ENCODE measurements at places on chromosomes 13 and 19. TPM values are rescaled to one million over a fixed set of nuclear protein-coding genes. Genes with fewer than 3 reads are reported as not detected.
A peak's percentile ranks its signal among the peaks of the same experiment; 100 is the strongest.

The FBXO27 gene
- total RNA-seq, result 2.3 TPM

The KRI1 gene
- total RNA-seq, result 50.0 TPM

The ZNF223 gene
- total RNA-seq, result 2.2 TPM

The TEX29 gene
- 0.67 TPM for total RNA-seq

The ERICH6B gene
- not detected for total RNA-seq

The ELF1 gene
- total RNA-seq, result 88.2 TPM

The AMER2 gene
- total RNA-seq, result not detected

The TMEM221 gene
- not detected for total RNA-seq

The FKRP gene
- total RNA-seq, result 7.7 TPM

The TMEM38A gene
- 1.2 TPM for total RNA-seq

GRCh38 chr13:27106144-27106543 is 65.5 kb downstream of the USP12 start:
- no peak for DNase-seq

GRCh38 chr19:38303517-38304351 is at the start of gene C19orf33:
Gene C19orf33 (plus strand): TSS chr19:38304251. CDS start chr19:38304262, 11 bp downstream.
- DNase-seq, result no peak

GRCh38 chr13:48891586-48891985 is 84.1 kb upstream of the FNDC3A start:
- no peak for DNase-seq

- no peak for DNase-seq
Observed at GRCh38 chr13:80668452-80668851, 327.5 kb upstream of the SPRY2 start.

- DNase-seq, result no peak
Observed at GRCh38 chr13:20779405-20779804, 5.6 kb upstream of the EEF1AKMT1 start.

DNA sequence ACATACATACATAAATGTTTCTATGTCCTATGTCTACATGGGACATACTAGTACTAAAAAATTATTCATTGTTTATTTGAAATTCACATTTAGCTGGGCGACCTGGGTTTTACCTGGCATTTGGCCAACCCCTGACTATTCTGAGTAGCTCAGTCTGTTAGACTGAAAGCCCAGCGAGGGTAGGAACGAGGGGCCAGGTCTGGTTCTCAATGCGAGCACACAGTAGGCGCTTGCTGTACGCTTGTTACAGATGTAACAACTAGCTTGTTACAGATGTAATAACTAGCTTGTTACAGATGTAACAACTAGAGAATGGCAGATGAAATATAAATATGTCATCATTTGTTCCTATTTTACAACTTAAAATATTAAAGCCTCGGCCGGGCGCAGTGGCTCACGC is 920 bp upstream of the ANO8 start:
- no peak for DNase-seq

DNA sequence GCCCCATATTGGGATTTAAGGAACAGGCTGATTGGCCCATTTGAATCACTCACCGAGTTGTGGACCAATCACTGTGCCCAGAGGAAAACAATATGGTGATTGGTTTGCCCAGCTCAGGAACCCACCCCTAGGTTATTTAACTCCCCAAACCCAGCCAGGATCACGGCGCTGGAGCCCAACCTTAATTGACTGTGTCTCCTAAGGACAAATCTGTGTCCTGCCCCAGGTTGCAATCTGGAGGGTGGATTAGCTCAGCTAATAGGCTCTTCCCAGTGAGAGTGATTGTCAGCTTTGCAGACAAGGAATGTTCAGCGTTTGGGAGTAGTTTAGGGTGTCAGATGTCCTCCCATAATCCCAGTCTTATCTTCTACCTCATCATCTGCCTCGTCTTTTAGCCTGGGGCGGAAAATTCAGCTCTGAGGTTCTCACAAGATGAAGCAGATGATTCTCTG is 3.5 kb upstream of the ZNF358 start:
- no peak for DNase-seq

- DNase-seq, result no peak
Observed at GRCh38 chr13:104414771-104415170, 1348.6 kb upstream of the SLC10A2 start.

- no peak for DNase-seq
Observed at GRCh38 chr19:14000691-14001375, 5.3 kb downstream of the RFX1 start.

DNA sequence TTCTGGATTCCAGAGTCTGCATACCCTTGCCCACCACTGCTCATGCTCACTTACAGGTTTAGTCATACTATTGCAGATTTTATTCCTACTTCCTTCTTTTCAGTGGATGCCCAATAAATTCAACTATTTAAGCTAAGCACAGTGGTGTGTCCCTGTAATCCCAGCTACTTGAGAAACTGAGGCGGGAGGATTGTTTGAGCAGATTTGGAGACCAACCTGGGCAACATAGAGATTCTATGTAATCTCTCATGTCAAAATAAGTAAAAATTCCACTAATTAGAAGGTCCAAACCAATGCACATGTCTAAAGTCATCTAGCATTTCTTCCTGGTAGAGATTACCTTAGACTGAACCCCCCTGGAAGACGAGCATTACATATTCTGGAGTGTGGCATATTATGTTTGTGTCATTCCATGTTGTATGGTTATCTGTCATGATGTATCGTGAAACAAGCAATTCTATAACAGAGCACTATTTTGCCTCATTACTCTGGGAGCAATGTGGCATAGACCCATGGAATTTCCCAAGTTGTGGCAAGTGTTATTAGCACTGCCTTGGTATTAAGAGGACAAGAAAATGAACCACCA is 8.3 kb downstream of the HMGB1 start:
- no peak for DNase-seq

GRCh38 chr19:53183146-53183764 is 9.9 kb downstream of the ZNF665 start:
- no peak for DNase-seq

DNA sequence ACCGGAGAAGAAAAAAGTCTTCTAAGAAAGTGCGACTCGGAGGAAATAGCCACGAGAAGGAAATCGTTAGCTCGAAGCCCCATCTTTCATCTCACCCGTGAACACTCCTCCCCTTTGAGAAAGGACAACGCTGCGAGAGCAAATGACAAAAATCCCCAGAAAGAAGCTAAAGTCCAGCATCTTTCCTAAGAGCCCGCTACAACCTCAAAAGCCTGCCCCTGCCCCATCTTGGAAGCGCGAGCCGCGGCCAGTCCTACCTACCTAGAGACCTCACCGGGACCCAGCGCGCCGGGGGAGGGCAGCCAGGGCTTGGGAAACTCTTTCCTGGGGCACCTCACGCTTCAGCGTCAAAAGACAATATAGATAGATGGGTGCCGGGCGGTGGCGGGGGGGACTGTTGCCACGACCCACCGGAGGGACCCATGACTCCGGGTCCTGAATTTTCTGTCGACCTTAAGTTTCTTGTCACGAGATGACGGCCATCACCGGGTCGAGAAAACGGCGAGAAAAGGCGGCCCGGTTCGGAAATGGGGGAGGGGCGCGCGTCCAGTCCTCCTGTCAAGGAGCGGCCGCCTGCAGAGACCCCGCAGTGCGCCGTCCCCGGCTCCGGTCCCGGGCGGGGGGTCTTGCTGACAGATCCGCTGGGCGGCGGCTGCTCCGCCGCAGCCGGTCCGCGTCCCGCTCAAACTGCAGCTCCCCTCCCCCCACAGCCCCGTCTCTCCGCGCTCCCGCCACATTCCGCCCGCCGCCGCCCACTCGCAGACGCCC is 65.9 kb downstream of the KCNRG start:
- DNase-seq, result peak; percentile 63

GRCh38 chr19:57034544-57034943 is 85.2 kb upstream of the USP29 start:
- DNase-seq, result no peak

- no peak for DNase-seq
Observed at GRCh38 chr19:30450100-30450499, 77.9 kb downstream of the ZNF536 start.

DNA sequence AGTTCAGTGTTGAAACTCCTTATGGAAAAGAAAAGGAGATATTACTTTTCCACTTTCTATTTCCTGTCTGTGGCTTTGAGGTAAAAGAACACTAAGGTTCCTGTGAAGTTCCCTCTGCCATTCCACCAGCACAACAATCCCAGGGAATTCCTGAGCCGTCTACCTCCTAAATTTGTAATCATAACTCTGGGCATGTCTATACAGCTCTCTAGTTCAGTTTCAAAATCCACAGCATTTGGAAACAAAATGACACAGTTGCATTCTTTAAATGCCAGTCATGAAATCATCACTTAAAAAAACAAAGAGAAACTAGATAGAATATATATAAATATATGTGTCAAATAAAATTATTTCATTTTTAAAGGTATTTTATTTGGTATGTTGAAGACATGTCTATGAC is 9.0 kb upstream of the THSD1 start:
- no peak for DNase-seq

DNA sequence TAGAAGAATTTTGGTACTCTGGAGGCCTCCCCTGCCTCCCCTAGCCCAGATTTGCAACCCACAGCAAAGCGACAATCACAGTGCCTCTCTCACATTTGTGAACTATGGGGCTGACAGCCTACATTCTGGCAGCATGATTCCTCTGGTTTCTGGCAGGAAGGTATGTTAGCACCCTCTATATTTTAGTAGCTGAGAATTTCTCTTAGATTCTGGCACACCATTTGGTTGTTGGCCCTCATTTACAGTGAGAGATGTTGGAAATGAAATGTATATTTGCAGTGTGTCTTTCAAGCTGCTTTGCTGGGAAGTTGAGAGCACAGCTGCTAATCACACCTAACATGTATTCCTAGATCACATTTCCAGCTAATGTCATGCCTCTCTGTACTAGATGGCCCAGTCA is 735.0 kb downstream of the FGF9 start:
- DNase-seq, result no peak

DNA sequence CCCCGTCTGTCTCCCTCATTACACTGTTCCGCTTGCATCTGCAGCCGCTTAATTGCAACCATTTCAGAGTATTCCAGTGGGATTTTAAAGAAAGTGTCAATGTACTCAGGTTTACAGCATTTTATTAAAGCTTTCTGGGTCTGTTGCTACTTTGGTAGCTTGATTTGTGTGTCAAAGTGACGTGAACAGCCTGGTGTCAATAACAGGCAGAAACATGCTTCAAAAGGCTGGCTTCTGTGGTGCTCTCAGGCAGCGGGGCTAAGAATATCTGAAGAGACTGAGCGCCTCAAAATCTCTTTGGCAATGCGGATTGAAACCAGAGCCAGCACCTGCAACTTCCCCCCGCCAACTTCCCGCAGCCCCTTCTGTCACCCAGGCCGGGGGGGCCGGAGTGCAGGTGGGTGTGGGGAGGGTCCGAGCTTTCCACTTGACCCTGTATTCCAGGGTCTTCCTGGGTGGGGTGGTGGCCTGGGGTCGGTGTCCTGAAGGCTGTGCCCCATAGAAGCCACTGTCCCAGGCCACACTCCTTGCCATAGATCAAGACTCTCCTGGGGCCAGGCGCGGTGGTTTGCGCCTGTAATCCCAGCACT is 81.2 kb downstream of the KDM4B start:
- DNase-seq, result no peak

GRCh38 chr13:66765559-66765958 is 464.6 kb downstream of the PCDH9 start:
- no peak for DNase-seq

- peak; percentile 93 for DNase-seq
Observed at GRCh38 chr19:45117167-45117594, 24.2 kb downstream of the PPP1R37 start.

DNA sequence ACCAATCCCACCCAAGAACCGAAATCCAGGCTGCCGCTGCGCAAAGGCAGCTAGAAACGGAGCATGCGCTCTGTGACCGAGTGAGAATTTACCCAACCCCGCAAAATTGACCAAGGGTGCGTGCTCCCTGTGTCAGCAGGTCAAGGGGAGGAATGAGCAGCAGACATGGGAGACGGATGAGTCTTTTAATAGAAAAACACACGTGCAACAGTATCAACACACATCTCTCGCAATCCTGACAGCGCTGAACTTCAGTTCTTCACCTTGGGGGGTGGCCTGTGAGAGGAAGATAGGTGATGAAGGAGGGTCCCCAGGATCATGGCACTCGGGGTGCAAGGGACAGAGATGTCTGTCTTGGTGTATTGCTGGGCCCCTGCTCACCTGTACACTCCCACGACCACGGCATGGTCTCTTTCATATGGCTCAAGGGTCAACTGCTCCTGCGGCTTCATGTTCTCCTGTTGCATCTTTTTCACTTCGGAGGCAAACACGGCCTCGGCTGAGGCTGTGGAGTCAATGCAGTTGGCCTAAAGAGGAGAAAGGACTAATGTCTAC is 402 bp upstream of the DYRK1B start:
- no peak for DNase-seq

DNA sequence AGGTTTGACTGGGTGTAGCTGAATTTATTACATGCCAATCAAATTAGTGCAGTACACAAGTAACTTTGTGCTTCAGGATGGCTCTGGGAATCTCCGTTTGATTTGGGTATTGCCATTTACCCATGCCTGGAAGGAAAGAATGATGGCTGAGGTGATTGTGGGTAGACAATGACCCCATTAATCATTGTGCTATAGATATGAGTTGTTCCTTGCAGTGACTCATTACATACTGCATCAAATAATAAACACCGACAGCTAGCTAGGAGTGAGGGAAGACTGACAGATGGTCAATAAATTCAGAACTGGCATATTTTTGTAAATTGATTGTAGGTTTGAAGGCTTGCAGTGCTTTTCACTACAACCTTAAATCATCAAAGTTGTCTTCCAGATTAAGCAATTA is 1069.5 kb downstream of the DIAPH3 start:
- DNase-seq, result no peak

- no peak for DNase-seq
Observed at GRCh38 chr13:29801102-29801501, 49.3 kb downstream of the UBL3 start.

DNA sequence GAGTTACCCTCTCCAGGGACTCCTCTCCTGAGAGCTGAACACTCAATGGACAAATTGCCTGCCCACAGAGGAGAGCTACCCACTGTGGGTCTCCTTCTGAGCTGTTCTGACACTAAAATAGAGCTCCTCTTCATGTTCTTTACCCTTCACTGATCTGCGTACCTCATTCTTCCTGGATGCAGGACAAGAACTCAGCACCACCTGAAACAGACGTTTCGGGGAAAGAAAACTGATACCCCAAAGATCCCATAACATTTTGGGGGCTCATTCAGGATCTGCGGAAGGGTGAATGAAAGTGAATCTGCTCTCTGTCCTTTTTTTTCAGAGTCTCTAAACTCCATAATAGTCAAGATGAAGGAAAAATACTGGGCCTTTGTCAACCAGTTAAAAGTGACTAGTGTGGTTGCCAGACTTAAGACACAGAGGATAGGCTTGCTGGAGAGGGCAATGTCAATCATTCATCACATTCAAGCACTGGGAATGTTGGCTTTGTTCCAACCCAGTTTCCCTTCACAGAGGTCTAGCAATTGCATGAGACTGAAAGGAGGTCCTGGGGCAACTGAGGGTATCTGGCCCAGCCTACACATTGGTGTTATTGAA is 136.7 kb upstream of the SLITRK6 start:
- DNase-seq, result no peak

GRCh38 chr13:33289966-33290365 is 4.4 kb upstream of the STARD13 start:
- no peak for DNase-seq
